Astrocyte (in vitro differentiated cells and primary cell): ENCODE measurements at places on chromosomes 3 and 15. TPM values are rescaled to one million over a fixed set of nuclear protein-coding genes. Genes with fewer than 3 reads are reported as not detected.

GRCh38 chr3:124918524-124918923, 16.0 kb downstream of the MUC13 start:
- DNase-seq = no peak

Gene CHRFAM7A
- total RNA-seq = 0.64 and 1.8 TPM in 2 replicates

- no peak for DNase-seq
Measured at GRCh38 chr3:150656316-150656715, 47.4 kb downstream of the ERICH6 start.

Gene ZIC1
- total RNA-seq = 0.19 and 0.30 TPM in 2 replicates

DNA sequence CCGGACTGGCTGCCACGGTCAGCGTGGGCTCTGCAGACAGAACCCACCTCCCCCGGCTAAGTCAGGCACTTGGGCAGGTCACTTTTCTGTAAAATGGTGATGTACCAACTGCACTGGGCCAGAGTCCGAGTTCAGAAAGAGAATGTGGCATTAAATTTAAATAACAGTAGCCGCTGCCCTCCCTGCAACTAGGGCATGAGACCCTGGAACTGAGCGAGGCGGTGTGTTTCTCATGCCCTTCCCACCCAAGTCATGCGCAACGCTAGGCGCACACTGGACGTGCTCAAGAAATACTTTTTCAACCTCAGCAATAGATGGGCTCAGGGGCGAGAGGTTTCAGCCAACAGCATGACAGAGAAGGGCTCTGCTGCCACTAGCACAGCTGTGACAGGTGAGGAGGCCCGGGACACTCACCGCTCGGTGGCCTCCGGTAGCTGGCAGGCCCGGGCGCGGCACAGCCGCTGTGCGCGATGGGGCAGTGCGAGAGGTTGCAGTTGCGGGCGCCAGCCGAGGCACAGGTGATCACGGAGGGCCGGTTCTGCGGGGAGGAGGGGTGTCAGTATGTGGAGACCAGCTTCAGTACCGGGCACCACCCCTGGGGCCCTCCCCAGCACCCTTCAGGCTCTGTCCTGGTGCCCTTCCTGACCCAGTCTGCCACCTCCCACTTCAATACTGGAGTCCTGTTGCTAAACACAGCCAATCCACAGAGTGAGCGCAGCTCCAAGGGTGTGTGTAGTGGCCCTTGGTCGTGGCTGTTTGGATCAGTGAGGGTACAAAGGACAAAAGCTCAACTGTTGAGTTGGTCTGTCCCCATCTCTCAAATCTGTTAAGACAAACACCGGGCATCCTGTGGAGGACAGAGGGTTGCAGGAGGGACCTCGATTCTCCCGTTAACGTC, 84.5 kb downstream of the VGLL4 start:
- no peak for DNase-seq
